Esophagus muscularis mucosa (tissue), 4 donors: ENCODE measurements at places on chromosomes 1 and 21. TPM values are rescaled to one million over a fixed set of nuclear protein-coding genes. Genes with fewer than 3 reads are reported as not detected.
A peak's percentile ranks its signal among the peaks of the same experiment; 100 is the strongest.

The TRAPPC10 gene
- 35.2 TPM for total RNA-seq

The CCDC30 gene
- 4.1 TPM for total RNA-seq

The RBBP4 gene
- total RNA-seq: 98.8 TPM

The LENEP gene
- total RNA-seq: not detected

The ANGPTL7 gene
- 7.6 TPM for total RNA-seq

- no peak for DNase-seq
These were observed 98.0 kb downstream of the WDR4 start for GRCh38 chr21:42781150-42781970.

GRCh38 chr1:66729119-66729518 is 23.1 kb upstream of the DYNLT5 start:
- DNase-seq: no peak

- DNase-seq: no peak
These were observed 27.4 kb upstream of the FOXD3 start for GRCh38 chr1:63294803-63295594.

- no peak for DNase-seq
These were observed at the start of gene GBP2 for GRCh38 chr1:89125913-89126580. GBP2 (minus strand) TSS chr1:89126114; CDS start chr1:89121966, 4,148 bp downstream.

GRCh38 chr21:42209801-42210479 is 9.0 kb upstream of the ABCG1 start:
- no peak for DNase-seq

DNA sequence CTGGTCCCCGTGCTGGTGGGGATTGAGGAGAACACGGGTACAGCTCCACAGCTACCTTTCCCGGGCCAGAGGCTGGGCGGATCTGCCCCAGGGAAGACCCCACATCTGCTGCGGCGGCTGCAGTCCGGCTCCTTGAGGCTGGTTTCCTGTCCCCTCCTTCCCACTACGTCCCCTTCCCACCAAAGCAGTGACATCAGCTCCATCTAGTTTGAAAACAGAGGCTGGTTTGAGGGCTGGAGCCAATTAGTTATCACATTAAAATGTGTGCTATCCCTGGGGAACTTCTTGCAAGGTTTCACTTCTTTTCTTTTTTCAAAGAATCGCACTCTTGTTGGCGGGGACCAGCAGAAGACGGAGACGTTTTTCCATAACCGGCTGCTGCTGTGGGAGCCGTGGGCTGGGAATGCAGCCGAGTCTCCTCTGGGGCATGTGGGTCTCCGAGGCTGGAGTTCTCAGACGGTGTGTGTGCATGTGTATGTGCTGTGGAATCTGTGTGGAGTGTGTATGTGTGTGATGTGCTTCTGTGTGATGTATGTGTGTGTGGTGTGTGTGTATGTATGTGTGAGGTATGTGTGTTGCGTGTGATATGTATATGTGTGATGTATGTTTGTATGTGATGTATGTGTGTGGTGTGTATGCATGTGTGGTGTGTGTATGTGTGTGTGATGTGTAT is 8.9 kb upstream of the PCBP3 start:
- DNase-seq: no peak

DNA sequence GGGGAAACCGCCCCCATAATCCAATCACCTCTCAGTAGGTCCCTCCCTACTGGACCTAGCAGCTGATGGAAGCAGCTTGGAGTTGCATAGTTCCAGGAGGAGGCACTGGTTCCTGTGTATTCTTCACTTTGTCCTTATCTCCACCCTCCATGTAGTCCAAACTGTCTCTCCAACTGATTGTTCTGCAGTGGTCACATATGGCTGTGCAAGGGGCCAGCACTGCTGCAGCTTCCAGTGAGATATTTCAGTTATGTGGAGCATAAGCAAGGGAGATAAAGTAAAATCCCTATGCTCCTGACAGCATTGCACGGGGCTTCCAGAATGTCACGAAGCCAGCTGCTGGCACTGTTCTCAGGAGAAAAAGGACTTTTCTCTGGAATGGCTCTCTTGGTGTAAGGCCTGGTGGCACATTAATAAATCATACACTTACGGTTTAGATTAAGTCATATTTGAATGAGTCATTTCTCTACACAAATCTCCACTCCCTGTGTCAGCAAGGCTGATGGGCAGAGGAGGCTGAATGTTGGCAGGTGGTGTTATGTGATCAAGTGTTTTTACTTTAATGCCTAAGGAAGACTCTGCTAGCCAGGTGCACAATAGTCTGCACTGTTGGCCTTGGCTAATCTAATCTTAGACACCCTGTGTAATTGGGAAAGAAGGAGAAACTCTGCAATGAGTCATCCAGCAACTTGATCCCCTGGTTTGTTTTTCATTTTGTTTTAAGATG is 93.4 kb downstream of the KCNK1 start:
- DNase-seq: peak; percentile 78

- DNase-seq: peak; percentile 31
These were observed 395.5 kb downstream of the RPS6KC1 start for GRCh38 chr1:213446496-213446895.

- DNase-seq: no peak
These were observed 74.1 kb downstream of the PRKAA2 start for GRCh38 chr1:56719171-56719570.

DNA sequence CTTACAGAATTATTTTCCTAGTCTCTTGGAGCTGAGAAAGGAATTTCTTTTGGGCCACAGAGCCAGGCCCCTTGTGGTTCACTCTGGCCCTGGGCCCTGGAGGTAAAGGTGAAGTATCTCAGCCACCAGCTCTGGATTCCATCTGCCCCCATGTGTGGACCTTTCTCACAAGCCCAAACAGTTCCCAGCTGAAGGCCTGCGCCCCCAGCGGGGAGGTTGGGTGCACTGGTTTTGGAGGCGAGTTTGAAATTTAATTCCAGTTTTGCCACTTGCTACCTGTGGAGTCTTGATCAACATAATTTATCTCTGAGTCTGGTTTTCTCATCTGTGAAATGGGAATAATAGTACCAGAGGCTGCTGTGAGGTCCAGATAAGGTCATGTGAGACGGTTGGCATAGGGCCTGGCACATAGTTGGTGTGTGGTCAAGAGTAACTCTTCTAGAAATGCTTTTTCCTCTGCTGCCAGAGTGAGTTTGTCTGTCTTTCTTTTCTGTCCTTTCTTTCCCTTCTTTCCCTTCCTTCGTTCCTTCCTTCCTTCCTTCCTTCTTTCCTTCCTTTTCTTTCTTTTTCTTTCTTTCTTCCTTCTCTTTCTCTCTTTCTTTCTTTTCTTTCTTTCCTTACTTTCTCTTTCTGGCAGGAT is 6.1 kb downstream of the AGTRAP start:
- no peak for DNase-seq

- DNase-seq: no peak
These were observed 271.8 kb downstream of the BRINP2 start for GRCh38 chr1:177442584-177442983.

- DNase-seq: no peak
These were observed 44.8 kb downstream of the DPYD start for GRCh38 chr1:97875996-97876395.

GRCh38 chr1:153337980-153338853 is 10.4 kb downstream of the PGLYRP4 start:
- DNase-seq: peak; percentile 90

DNA sequence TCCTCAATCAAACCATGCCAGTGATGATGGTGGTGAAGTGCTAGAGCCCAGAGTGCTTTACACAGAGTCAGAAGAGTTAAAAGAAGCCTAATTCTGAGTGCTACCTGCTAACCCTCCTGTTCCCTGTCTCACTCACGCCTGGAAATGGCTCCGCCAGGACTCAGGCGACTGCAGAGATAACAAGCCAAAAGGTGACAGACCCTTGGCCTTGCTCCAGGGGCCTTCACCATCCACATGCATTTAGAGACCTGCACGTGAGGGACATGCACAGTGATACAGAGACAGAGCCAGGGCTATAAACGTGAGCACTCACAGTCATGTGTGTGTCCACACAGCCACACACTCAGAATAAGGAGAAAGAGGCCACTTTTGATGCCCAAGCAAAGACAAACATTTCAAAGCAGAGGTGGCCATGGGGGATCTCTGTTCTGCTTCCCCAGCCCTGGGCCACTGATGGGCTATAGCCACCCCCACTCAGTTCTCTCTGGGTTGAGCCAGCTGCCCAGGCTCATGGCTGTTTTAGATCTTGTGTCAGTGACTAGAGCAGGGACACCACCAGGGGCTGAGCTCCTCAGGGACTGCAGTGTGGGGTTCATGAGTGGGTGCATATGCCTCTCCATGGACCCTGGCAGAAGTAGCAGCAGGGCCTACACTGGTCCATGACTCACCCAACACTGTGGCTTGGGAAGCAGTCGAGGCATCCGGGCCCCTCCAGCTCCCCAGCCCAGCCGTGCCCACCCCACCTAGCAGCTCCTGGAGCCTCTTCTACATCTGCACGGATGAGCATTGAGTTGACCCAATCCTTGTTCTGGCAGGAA is 117.2 kb downstream of the EPHB2 start:
- DNase-seq: no peak

GRCh38 chr1:39698568-39698967 is 7.3 kb upstream of the HPCAL4 start:
- DNase-seq: no peak

- no peak for DNase-seq
These were observed 37.1 kb upstream of the IL12RB2 start for GRCh38 chr1:67270541-67270940.

- no peak for DNase-seq
These were observed 71.8 kb upstream of the SAMSN1 start for GRCh38 chr21:14617871-14618270.

DNA sequence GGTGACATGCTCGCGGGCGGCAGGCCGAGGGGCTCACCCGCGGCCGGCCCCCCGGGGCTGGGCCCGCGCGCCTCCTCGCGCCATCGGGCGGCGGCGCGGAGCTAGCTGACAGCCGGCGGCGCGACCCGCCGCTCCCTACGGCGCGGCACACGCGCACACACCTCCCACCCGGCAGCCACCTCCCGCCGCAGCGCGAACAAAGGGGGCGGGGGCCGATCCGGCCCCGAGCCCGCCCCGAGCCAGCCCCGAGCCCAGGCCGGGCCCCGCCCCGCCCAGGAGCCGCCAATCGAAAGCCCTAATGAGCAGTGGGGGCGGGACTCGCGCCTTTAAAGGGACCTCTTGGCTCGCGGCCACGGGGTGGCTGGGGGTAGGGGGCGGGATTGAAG is at the start of gene KIF21B:
KIF21B (minus strand) TSS at position 198 of the 386 bp plus-strand sequence. CDS start 331 bp downstream, outside the sequence.
- DNase-seq: peak; percentile 94

DNA sequence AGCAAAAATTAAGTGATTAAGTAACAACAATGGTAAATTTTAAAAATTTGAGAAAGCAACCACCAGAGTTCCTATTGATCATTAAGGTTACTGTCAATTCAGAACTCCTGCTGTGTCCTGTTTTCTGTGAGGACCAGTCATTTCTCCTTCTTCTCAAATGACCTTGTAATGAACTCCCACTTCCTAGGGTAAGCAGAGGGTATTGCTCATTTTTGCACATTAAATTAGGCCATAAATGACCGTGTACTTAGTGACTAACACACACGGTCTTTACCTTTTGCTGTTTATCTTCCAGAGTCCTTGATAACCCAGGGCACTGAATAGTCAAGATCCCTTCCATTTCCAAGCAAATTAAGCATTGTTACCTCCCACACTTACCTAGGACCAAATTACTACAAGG is 227.5 kb upstream of the LYPLAL1 start:
- no peak for DNase-seq

DNA sequence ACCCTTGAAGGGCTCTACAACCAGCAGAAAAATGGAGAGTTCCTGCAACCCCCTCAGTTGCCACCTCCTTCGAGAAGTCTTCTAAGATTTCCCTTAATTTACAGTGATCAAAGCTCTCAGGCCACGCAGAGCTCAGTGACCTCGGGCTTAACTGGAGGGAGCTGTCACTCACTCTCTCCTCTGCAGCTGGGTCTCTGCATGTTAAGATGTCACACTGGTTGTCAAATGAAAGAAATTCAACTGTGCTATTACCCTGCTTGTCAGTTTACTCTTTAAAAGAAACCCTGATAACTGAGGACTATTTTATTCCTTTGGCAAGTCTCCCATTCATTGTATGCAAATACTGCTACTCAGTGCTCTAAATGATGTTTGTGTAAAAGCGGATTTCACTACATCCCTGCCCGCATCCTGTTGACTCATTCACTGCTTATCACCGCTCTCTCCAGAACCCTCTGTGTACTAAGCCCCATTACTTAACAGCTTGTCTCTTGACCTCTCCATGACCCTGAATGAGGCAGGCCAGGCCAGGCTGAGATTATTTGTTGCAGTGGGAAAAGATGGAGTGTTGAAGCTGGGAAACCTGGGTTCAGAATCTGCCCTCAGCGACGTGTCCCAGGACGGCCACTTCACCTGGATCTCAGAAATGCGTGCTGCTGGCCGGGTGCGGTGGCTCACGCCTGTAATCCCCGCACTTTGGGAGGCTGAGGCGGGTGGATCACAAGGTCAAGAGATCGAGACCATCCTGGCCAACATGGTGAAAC is 13.7 kb downstream of the DHRS3 start:
- DNase-seq: no peak
